Esophagus squamous epithelium (tissue), 5 donors: ENCODE measurements at places on chromosomes 13 and 19.

DNA sequence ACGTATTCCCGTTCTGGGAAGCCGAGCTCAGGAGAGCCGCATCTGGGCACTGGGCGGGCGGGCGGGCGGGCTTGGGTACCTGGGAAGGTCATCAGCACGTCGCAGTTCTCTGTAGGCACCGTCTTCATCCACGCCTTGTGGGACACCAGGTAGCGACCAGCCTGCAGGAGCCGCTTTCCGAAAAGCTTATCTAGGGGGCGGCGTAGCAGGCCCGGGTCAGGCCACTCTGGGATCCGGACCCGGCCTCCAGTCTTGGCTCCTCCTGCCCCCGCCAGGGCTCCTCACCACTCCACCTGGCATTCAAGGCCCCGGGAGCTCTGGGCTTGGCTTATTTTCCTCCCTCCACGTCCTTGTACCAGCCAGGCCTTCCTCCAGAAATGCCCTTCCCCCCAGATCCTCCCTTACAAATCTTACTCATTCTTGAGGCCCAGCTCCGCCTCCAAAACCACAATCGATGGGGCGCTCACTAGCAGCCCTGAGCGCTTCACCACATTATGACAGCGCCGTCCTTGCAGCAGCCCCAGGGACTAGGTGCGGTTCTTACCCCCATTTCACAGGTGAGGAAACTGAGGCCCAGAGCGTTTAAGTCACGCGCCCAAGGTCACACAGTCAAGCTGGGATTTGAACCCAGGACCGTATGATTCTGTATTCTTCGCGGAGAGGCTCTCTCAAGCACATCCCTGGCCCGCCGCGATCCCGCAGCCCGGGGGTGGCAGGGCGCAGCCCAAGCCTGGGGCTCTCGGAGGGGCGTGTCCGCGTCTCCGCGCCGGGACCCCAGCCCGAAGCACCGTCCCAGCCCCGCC is 843 bp downstream of the ANO8 start:
- no peak for DNase-seq

DNA sequence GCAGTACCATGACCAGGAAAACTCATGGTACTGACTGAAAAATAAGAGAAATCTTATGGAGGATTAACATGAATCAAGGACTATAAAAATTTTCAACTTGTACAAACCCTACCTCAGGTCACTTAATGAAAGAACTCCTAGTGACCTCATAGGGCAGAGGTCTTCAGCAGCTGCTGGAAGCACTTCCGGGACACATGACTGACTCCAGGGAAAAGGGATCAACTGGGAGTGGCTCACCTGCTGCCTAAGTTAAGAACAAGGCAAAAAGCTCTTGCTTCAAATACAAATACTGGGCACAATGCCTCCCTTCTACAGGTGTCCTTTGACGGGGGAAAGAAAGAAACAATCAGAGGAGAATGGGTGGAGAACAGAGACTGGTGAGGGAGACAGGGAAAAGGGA is 18.6 kb downstream of the DOCK9 start:
- no peak for DNase-seq

- no peak for DNase-seq
Observed at GRCh38 chr19:18156841-18157464, 4.0 kb downstream of the PIK3R2 start.

DNA sequence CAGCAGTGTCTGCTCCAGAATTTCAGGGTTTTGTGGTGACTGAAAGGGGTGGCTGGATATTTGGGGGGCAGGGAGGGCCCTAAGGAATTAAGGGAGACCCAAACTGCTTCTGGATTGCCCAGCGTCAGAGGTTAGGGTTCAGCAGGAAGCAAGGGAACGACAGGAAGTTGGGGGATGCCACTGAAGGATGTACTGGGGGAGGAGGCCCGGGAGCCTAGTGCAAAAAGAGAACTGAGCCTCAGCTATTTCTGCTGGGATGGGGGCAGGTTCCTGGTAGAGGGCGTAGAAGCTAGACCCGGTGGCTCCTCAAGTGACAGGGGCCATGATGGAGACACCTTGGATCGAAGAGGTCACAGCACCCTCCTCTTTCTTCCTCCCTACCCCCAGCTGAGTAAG is 1.1 kb downstream of the CYP2S1 start:
- no peak for DNase-seq

- DNase-seq, result no peak
Observed at GRCh38 chr13:45704854-45705695, 3.0 kb downstream of the CBY2 start.

- DNase-seq, result no peak
Observed at GRCh38 chr19:18392926-18393325, 4.5 kb downstream of the LRRC25 start.

DNA sequence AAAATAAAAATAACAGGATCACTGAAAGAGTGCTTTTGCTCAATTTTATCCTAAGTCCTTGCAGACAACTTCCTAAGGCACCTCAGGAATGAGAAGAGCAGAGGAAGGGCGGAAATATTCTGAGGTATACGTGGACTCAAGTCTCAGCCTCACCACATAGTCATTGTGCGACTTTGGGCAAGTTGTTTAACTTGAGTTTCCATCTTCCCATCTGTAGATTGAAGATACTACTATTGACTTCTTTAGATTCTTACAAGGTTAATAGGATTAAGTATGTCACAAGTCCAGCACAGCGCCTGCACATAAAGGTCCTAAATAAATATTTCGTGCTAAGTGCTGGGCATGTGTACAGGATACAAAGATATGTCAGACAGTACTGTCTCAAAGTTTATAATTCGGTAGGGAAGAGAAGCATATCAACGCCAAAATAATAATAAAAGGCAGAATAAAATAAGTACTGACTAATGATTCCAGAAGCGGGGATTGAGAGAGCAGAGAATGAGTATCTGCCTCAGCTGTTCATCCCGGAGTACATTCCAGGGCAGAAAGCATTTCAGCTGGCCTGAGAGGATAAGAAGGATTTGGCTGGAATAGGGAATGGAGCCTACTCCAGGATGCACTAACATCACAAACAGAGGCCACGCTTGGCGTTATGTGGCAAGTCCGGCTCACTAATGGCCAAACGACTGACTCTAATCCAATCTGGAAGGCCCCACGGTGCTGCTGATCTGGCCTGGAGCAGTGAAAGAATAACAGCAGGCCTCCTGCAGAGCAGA is 139.7 kb downstream of the FLT1 start:
- DNase-seq, result no peak

GRCh38 chr13:53499576-53500133 is 471.0 kb downstream of the OLFM4 start:
- no peak for DNase-seq

DNA sequence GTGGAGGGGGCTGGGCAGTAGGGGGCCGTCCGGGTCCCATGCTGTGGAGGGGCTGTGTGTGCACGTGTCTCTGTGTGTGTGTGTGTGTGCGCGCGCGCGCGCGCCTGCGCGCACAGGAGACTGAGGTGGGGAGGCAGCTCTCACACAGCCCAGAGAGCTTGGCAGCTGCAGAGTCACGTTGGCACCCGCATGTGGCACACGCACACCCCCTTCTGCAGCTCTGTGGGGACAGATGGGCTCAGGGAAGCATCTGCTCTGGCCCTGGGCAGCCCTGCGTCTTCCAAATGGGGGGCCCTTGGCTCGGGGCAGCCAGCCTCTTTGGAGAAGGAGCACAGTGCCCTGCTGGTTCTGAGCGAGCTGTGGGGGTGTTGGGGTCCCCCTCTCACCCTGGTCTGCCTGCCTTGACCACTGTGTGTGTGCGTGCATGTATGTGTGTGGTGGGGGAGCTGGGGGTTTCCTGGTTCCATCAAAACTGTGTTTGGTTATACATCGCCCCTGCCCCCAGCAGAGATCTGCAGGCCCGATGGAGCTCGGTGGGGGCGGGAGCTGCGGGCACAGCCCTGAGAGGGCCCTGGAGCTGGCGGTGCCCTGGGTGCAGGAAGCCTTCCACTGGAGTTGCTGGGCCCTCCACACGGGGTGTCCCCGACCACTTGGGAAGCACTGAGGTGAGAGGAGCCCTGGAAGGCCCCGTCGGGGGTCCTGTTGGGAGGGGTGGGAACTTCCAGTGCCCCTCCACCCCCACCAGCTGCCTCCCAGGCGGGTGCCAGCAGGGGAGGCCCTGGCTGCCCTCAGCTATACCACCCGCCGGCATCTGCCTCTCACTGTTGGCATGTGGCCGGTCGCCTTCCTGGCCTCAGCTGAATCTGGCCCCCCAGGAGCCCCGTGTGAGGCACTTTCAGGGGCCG is 67.1 kb downstream of the KDM4B start:
- no peak for DNase-seq

- DNase-seq, result no peak
Observed at GRCh38 chr13:28001049-28001448, 12.6 kb upstream of the URAD start.

GRCh38 chr19:53823380-53824120 is 564 bp downstream of the NLRP12 start:
- no peak for DNase-seq

GRCh38 chr13:36528105-36528504 is 95.8 kb downstream of the CCNA1 start:
- DNase-seq, result no peak

GRCh38 chr13:68675209-68675608 is 1432.4 kb upstream of the ATXN8OS start:
- no peak for DNase-seq

DNA sequence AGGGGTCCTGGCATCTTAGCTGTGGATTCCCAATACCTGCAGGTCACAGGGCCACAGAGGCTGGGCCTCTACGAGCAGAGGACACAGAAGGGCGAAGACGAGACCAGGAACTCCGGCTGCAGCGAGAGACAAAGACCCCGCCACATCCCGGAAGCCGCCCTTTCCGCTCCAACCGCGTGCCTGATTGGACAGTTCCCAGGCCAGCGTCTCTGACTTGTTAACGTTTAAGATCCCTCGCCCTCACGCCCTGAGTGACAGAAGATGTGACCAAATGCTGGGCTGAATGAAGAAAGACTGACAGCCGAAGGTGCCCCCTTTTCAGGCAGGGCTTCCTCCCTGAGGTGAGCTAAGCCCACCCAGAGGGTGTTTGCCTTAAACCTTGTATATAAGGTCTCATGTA is at the start of gene ZNF98:
ZNF98 (minus strand) TSS at position 136 of the 400 bp plus-strand sequence; CDS start at position 14, 122 bp downstream.
- DNase-seq, result no peak

GRCh38 chr13:68690567-68690966 is 1417.1 kb upstream of the ATXN8OS start:
- DNase-seq, result no peak

GRCh38 chr19:14514215-14514863 is 3.9 kb downstream of the DNAJB1 start:
- no peak for DNase-seq

DNA sequence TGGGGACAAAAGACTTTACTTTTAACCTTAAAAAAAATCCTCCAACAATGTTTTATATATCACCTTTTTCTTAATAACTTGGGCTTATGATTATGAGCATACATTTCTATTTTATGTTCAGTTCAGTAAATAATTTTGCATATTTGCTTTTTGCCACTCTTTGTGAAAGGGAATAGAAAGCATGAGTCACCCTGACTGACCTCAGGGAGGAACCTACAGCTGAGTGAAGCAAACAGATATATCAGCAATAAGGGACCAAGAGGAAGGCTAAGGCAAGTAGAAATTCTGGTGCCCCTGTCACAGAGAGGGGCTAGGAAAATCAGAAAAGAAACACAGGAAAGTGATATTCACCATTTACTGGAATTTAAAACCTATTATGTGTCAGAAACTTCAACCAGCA is 37.2 kb upstream of the SOHLH2 start:
- DNase-seq, result no peak

GRCh38 chr19:15123900-15124299 is 16.7 kb downstream of the SYDE1 start:
- no peak for DNase-seq

DNA sequence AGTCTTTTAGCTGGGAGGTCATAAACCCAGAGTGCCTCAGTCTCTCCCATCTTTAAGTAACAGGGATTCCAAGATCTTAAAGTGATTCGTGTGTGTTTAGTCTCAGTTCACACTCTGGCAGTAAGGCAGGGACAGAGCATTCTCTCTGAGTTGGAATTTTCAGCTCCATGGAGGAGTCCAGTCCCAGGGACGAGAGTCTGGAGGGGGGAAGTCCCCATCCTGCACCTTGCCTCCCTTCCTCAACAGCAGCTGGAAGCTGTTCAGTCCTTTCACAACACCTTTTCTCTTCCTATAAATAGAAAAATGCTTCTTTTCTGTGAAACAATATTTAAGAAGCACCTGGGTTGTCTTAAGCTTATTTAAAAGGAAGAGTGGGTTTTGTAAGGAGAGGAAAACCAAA is 82.0 kb downstream of the KLF5 start:
- DNase-seq, result no peak

- no peak for DNase-seq
Observed at GRCh38 chr13:30634838-30635237, 17.1 kb downstream of the USPL1 start.

GRCh38 chr19:40521276-40521675 is 54.5 kb downstream of the SPTBN4 start:
- no peak for DNase-seq
